Mucosa of gallbladder (tissue), 1 donor: ENCODE measurements at places on chromosomes 11 and 22.

GRCh38 chr11:21501245-21501644, 691.6 kb upstream of the ANO5 start:
- no peak for DNase-seq

- no peak for DNase-seq
Measured at GRCh38 chr22:43128928-43129424, 14.2 kb downstream of the MCAT start.

GRCh38 chr11:114040706-114041211, 18.8 kb upstream of the ZBTB16 start:
- DNase-seq: no peak

DNA sequence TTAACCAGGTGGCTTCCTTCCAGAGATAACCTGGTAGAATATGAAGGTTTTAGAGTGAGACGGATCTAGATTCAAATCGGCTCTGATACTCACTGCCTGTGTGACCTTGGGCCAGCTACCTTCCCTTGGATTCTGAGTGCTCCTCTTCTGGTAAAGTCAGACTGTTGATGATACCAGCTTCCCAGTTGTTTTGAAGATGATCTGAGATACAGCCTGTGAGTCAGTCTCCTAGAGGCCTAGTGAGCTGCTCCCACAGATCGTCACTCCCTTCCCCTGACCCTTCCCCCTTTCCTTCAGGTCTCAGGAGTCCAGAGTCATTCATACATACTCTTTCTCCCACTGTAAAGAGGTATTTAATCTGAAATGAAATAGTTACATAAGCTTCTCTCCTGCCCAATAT, 207.8 kb downstream of the GRIK4 start:
- DNase-seq: no peak

DNA sequence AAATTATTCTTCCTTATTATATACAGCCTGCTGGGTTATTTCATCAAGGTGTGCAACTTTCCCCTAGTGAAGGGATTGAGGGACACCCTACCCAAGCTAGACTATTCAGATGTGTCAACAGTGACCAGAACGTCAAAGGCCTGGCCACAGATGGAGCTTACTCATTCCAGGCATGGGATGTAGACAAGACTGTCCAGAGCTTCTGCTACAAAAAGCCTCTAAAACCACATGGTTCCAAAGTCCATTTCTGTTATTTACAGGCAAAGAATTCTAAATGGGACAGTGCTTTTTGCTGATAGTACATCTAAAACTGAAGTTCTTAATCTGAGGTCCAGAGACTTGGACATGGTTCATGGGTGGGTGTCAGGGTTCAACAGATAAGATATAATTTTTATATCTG, 9.7 kb upstream of the SMCO4 start:
- no peak for DNase-seq

DNA sequence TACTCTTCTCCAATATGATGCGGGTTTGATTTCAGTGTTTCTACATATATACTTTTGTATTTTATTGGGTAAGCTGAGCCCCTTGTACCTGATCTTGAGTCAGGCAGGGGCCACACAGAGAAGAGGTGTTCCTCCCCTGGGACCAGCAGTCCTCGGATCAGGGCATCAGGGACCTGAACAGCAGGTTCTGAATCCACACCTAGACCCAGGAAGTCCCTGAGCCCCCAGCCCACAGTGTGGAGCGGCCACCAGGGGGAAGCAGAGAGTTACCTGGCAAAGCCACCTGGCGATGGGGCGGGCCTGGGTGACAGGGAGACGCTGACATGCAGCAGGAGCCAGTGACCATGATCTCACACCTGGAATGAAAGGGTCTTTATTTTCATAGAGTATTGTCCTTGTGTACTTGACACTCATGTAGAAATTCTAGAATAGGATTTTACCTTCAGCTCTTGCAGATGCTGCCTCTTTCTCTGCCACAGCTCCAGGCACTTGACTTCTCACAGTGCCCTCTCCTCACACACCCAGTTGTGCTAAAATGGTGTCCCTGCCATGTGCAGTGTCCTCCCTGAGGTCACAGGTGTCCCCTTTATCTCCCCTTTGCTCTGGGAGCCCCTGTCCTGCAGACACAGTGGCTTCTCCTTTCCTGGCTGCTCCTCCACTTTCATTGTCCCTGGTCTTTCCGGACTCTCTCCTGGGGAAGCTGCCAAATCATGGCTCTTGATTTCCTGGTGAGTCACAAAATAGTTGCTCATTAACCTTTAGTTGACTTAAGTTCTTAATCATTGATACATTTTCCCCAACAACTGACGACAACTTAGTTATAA, 48.5 kb downstream of the GGTLC2 start:
- DNase-seq: peak; percentile 79

GRCh38 chr11:72972496-72973128, 158.4 kb downstream of the ATG16L2 start:
- DNase-seq: no peak

GRCh38 chr11:9858822-9859221, 194.9 kb downstream of the SWAP70 start:
- no peak for DNase-seq

- DNase-seq: no peak
Measured at GRCh38 chr22:42185915-42186439, 55.4 kb upstream of the CYP2D6 start.

DNA sequence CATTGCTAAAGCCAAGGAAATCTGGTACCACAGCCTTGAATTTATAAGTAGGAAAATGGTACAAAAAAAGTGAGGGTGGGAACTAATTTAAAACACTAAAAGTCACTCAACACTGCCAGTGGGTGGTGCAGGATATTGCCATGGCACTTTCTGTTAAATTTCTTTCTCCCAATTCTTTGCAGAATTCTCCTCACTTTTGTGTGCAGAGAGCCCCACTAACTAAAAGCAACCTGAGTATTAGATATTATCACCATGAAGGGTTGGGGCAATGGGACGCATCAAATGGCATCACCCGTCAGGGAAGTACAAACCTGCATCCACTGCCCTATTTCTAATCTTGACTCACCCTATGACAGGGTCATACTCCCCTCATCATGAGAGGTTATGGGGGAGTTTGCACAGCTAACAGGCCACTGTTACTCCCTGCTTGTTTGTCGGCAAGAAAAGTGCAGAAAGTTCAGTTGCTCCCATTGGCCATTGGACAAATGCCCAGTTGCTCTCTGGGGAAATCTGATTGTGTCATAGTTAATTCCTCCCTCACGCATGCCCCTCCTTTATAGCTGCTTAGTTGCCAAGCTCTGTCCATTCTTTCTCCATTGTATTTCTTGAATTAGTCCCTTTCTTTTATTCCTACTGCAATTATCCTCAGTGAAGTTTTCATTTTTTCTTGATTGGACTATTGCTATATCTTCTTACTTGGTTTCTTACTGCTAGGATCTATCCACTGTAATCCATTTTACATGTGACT, 93.8 kb upstream of the BLID start:
- peak; percentile 61 for DNase-seq

DNA sequence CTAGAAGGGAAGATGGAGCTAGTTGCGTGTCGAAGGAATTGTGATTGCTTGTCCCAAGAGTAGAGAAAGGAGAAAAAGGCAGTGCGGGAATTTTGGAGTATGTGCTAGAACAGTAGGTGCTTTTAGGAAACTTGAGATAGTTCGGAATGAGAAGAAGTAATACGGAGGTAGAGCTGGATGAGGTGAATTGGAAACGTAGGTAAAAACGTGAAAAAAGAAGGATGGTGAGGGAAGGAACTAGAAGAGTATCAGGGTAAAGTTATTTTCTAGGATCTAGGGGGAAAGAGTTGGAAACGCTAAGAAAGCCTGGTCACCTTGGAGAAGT, 1.4 kb downstream of the CEP57 start:
- DNase-seq: no peak

GRCh38 chr11:62124186-62125113, 639 bp downstream of the INCENP start:
- no peak for DNase-seq

DNA sequence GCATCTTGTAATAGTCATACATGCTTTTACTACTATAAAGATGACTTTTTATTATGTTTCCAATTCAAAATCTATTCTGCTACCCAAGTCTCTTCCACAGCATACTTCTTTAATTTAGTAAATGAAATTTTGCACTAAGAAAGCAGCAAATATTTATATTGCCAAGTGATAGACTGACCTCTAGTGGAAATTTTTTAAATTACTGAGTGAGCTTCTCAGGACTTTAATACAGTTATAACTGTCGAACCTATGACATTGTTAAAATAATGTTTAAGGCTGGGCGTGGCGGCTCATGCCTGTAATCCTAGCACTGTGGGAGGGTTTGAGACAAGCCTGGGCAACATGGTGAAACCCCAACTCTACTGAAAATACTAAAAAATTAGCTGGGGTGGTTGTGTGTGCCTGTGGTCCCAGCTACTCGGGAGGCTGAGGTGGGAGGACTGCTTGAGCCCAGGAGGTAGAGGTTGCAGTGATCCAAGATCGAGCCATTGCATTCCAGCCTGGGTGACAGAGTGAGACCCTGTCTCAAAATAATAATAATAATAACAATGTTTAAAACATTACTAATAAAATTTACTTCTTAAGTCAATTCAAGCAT, 27.3 kb downstream of the STK33 start:
- no peak for DNase-seq

DNA sequence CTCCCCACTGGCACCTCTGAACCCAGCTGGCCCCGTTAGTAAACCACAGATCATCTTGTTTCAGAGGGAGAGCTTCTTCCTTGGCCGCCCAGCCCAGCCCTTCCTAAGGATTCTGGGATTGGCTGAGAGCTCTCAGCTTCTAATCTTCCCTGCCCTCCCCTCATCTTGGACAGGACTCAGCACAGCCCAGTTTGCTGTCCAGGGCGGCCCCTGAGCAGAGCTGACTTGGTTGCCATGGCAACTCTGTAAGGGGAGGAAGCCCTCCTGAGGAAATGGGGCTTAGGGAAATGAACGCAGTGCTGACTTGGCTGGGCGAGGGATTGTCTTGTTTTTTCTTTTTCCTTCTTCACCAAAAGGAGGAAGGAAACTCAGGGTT, 4.6 kb downstream of the APOL4 start:
- no peak for DNase-seq

DNA sequence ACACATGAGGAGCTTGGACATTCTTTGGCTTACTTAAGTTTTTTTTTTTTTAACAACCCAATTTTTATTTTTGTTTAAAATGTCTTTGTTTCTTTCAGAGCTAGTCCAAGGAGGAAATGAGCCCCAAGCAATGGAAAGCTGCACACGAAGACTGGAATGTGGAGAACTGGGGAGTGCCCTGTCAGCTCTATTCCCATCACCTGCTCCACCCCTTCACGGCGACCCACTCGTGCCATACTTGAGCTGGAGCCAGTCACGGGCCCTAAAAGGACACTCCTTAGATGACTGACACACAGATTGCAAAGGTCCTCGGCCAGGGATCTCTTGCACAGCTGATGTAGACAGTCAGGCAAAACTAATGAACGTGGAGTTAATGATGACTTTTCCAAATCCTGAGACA, 10.6 kb upstream of the SLC25A18 start:
- DNase-seq: no peak

DNA sequence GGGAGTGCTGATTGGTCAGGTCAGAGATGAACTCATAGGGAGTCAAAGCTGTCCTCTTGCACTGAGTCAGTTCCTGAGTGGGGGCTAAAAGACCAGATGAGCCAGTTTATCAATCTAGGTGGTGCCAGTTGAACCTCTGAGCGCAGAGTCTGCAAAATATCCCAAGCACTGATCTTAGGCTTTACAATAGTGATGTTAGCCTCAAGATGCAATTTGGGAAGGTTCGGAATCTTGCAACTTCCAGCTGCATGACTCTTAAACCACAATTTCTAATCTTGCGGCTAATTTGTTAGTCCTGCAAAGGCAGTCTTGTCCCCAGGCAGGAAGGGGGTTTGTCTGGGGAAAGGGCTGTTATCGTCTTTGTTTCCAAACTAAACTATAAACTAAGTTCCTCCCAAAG, 92.3 kb upstream of the PARVA start:
- DNase-seq: no peak

DNA sequence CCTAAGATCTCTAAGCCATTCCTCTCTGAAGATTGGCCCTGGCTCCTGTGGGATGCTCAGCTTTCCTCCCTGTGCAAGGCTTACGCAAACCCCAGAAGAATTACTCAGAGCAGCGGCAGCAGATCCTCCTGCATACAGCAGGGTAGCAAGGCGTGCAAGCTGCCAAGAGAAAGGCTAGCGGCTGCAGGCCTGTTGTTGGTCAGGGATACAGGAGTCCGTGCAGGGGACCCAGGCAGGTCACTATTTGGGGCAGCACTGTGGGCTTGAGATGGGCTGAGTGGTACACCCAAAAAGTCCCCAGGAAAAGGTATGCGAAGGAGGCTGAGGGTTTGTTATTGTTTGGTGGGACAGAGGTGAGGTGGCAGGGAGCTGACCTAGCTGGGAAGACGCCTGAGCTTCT, 1.5 kb downstream of the GLB1L2 start:
- no peak for DNase-seq

- DNase-seq: no peak
Measured at GRCh38 chr11:88327462-88328143, 9.9 kb downstream of the CTSC start.

GRCh38 chr22:26327306-26327705, 101.8 kb upstream of the ASPHD2 start:
- DNase-seq: no peak

GRCh38 chr11:114136686-114137640, 77.5 kb downstream of the ZBTB16 start:
- DNase-seq: no peak

GRCh38 chr22:30984317-30984716, 15.3 kb downstream of the TUG1 start:
- DNase-seq: no peak

GRCh38 chr22:19571207-19571795, 47.1 kb upstream of the CLDN5 start:
- DNase-seq: no peak

DNA sequence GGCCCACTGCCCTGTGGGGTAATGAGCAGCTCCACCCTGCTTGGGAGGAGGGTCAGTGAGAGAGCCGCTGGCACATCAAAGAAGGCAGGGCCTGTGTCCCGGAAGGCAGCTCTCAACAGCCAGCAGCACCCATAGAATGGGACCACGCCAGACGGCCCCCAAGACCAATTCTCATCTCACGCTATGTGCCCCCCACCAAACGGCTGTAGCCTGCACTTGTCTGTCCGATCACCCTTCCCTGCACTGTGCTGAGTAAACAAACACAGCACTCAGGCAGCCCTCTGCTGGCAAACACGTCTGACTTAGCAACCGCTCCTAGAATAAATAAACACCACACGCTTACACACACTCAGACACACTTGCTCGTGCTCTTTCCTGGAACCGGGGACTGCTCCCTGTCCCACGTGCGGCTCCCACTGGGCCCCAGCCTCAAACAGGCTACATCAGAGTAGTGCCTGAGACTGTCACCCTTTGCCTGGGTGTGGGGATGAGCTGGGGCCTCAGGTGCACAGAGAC, 53.2 kb upstream of the CDON start:
- DNase-seq: peak; percentile 85

DNA sequence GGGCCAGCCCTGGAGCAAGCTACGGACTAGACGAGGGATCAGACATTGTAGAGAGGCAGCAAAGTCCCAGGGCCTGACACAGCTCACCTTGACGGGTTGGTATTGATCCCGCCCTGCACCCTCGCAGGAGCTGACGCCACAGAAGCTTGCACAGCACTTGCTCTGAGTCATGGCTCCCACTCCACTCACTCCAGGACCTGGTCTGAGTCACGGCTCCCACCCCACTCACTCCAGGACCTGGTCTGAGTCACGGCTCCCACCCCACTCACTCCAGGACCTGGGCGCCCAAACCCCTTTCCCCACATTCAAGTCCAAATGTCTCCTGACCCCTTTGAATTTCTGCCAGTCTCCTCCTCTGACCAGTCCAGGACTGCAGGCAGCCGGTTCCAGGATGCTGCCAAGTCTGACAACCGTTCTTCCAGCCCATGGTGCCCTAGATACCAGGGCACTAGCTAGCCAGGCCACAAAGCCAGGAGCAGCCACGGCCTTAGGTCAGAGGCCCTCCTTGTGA, 6.0 kb upstream of the PNPLA5 start:
- peak; percentile 40 for DNase-seq
